ENCODE measurements at places on chromosomes 3 and 15.

DNA sequence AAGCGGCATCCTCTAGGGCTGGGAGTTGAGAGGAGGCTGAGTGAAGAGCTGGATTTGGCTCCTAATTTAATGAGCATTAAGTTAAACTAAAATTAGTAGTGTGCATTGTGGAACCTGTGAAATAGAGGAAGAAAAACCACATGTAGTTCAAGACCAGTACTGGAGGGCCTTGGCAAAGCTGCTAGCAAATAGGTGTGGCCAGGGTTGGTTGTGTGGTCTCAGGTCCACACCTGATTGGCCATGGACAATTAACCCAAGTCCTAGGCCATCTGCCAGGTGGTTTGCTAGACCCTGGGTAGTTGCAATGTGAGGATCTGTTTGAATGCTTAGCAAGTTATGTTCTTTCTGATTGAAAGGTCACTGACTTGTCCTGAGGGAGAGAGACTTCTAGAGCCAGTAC is 275.5 kb downstream of the PDCD6IP start:
- DNase-seq = no peak

DNA sequence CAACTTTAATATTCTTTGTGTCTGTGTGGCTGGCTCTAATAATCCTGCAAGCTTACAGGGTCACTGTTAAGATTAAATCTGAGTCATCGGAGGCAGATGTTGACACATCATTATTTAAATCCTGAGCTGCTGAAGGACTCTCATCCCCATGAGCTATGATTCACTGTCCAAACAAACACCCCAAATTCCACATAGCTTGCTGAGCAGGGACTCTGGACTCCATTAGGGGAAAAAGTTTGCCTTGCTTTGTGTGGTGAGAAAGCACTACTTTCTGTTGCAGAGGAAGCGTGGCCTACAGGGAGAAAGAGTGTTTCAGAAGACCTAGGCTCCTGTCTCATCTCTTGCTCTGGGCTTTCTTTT is 213.7 kb downstream of the PDCD6IP start:
- DNase-seq = no peak

GRCh38 chr15:60370869-60371136 is 27.0 kb downstream of the ANXA2 start:
- DNase-seq = no peak

- no peak for DNase-seq
Measured at GRCh38 chr3:58272891-58273290, 33.2 kb upstream of the RPP14 start.

GRCh38 chr3:20417388-20418108 is 231.5 kb upstream of the SGO1 start:
- no peak for DNase-seq

DNA sequence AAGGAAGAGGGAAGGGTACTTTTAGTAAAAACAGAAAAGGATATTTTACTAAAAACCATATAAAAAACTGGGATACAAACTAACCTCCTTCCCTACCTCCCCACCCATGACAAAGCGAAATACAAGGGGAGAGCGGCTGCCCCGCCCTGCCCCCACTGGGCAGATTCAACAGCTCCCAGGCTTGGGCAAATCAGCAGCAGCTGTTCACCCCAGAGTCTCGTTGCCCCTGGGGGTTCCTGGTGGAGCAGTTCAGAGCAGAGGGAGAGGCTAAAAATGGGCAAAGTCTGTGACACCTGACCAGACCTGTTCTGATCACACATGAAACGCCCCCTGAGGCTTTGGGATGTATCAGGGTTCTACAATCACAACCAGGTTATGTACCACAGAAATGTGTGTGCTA is 2.5 kb upstream of the ETFA start:
- DNase-seq = no peak

DNA sequence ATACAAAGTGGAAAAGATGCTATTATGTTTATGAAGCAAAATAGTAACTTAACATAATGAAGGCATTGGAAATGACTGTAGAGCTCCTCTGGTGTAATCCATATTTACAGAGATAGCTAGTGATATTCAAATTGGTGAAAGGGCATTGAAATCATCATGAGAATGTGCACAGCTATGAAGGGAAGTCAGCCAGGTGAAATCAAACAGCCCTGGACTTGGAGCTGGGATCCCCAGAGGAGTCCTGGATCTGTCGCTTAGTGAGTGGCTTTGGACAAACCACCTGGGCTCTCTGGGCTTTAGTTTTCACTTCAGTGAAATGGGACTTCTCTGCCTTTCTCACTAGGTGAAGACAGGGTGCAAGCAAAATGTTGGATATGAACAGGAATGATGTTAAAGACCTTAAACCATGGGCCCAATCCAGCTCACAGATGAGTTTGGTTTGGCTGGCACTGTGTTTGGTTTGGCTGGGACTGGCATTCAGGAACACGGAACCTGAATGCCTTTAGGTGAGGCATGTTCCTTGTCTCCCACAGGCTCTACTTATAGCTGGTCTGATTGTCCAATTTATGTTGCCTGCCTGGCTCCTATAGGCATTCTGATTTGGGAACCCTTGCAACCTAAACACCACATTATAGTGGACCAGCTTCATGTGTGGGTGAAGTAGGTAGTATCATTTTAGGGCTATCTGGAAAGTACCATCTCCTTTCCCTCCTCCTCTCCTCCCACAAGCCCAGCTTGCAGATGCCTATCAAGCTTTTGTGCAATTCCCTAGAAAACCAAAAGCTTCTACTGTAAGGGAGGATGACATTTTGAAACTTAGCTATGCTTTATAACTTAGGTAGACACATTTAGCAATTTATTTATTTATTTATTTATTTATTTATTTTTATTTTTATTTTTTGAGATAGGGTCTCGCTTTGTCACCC is 110.6 kb upstream of the TNFAIP8L3 start:
- DNase-seq = no peak

GRCh38 chr3:131819381-131820055 is 215.3 kb downstream of the CPNE4 start:
- no peak for DNase-seq

DNA sequence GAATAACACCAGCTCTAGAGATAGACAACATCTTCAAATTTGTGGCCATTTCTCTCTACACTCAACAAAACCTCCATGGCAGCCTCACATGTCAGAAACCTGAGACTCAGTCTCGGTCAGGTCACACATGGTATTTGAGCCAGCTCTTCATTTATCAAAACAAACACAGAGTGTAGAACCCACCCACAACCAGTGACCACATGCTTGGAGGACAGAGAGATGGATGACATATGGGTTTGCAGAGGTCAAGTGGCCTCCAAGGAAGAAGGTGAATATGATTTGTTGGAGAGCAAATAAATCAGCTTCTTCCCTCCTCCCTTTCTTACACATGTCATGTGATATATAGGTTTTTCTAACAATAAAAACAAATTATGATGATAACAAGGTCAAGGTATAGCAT is 278.1 kb upstream of the LRTM1 start:
- no peak for DNase-seq

DNA sequence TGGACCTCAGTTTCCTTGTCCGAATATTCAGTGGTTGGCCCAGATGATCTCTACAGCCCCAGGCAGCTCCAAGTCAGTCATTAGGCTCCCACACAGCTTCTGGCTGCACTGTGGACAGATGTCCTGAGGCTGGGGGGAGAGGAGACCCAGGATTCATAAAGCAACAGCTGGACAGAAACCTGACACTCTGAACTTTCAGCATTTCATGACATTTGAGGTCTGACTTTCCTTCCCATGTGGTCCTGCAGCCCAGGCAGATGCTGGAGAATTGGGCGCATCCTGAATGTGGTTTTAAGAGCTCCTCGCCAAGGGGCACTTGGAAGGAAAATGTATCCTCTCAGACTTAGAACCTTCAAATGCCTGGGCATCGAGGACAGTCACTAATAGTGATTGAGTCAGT is 307.6 kb upstream of the LRRFIP2 start:
- no peak for DNase-seq

DNA sequence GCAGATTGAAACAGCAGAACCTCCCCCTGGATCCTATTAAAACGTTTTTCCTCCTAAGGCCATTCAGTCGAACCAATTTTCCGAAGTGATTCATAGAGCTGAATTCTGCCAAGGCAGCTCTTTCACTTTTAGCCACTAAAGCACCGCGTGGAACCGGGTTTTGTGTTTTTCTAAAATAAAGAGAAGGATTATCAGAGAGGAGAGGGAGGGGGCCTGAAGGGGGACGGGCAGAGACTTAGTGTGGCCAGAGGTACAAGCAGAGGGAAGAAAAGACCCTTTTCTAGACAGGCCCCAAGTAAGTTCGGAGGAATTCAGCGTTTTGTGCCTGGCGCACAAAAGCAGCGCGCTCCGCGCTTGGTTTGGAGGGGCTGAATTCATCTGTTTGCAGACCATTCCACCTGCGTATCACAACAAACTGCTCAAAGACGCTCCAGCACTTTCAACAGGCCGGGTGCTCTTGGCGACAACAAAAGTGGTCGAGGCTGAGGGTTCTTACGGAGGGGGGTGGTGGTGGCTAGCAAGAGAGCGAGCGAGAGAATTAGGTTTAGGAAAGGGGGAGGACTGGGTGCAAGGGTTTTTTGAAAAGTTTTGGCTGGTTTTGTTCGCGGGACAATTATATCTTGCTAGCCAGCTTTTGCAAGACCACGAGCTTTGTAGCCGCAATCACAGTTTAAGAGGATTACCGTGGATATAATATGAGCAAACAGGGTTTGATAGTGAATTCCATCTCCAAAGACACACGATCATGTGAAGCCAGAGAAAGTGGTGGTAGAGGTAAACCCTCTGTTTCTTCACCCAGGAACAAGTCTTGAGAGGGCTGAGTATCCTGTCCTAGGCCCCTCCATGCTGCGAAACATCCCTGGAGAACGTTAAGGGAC is 1.2 kb upstream of the FEZF2 start:
- DNase-seq = no peak

DNA sequence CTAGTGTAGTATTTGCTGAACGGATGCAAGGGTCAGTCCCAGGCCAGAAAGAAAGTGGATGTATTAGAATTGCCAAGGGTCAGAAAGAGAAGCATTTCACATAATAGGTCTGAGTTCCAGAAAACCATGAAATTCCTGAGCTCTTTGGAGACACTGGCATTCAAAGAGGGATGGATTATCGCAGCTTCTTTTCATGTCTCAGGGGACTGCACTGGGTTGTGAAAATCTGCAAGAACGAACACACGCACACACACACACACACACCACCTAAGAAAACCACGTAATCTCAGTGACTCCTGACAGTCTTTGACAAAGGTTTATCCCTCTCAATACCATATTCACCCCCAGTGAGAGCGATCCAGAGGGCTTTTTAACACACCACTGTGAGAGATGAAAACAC is 57.9 kb downstream of the TIPARP start:
- DNase-seq = no peak

- DNase-seq = no peak
Measured at GRCh38 chr3:162274070-162274469, 777.5 kb downstream of the OTOL1 start.

GRCh38 chr15:68644083-68644904 is 65.5 kb downstream of the CORO2B start:
- DNase-seq = no peak

DNA sequence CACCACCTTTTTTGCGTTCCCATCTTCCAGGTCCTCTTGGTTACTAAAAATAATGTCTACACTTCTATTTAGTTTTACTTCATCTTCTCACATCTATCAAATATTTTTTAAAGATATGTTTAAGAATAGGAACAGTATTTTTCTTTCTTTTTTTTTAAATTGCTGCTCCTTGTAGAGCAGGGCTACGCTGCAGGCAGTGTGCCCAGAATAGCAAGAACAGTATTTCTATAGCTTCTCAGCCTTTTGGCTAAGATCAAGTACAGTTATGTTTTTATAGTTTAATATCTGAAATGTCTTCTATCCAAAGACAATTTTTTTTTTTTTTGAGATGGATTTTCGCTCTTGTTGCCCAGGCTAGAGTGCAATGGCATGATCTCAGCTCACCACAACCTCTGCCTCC is 73.0 kb downstream of the MYO9A start:
- no peak for DNase-seq

DNA sequence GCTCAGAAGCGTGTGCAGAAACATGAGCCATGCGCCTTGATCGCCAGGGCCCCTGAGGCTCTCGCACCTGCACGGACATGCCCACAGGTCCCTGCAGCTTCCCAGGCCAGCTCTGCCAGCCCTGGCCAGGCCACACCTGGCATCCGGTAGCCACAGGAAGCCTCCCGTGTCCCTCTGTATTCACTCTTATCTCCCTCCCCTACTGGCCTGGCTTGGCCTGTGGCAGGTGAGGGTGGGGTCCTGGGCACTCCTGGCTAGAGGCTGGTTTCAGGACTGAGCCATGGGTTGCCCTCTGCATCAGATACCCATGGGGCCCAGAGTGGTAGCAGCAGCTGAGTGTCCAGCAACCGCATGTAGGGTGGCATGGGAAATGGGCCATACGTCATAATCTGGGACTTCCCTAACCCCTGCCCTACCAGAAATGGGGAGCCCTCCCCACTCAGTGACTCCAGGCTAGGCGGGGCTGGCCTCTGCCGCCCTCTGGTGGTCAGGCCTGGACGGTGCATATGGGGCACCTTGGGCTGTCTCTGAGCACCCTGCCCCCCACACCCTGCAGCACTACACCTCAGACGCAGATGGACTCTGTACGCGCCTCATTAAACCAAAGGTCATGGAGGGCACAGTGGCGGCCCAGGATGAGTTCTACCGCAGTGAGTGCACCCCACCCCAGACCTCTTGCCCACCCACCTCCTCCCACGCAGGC is 12.6 kb upstream of the LMAN1L start:
- peak; percentile 84 for DNase-seq

- no peak for DNase-seq
Measured at GRCh38 chr3:41579861-41580260, 380.6 kb downstream of the CTNNB1 start.

GRCh38 chr3:53187430-53187829 is 26.4 kb downstream of the PRKCD start:
- no peak for DNase-seq

Measured in AML-193 (cell line).